Activated CD4-positive, alpha-beta T cell treated with anti-CD3 and anti-CD28 coated beads, Interleukin-2, amount 50 U/mL, for 1 hour (primary cell): ENCODE measurements at places on chromosomes 12 and 14.

DNA sequence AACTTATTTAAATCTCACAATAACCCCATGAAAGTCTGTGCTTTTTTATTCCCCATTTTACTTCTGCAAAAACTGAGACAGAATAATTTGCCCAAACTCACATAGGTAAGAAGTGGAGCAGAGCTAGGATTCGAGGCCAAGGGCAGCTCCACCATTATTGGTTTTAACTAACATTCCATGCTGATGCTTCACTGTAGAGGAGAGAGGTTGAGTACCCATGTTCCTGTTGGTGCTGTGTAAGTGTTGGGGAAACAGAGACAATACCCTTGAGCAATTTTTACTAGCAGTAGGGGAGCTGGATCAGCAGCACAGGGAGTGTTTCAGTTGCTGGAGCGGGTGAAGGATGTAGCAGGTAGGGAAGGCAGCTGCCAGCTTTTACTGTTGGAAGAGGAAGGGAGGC lies 21.1 kb downstream of the RASSF8 start:
- no peak for DNase-seq

DNA sequence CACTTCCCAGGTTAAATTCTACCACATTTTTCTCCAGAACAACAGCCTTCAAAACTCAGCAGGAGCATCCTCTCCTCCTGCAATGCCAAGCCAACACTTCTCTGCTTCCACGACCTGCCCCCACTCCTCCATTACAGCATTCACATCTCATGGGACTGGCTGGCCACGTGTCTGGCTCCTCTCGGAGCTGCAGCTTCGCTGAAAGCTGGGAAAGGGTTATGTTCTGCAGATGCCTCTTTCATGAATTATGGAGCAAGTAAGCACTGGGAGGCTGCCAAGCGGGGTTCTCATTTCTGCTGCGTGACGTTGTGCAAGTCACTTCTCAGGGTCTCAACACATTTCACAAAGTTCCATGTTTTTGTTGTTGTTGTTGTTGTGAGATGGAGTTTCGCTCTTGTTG lies 142.2 kb upstream of the RFLNA start:
- no peak for DNase-seq

GRCh38 chr14:99688629-99689028 lies 4.5 kb downstream of the CYP46A1 start:
- DNase-seq = no peak

- DNase-seq = peak; percentile 1
Observed at GRCh38 chr12:31362759-31363415, 36.9 kb upstream of the SINHCAF start.

- no peak for DNase-seq
Observed at GRCh38 chr12:117231750-117232149, 41.5 kb upstream of the FBXO21 start.

DNA sequence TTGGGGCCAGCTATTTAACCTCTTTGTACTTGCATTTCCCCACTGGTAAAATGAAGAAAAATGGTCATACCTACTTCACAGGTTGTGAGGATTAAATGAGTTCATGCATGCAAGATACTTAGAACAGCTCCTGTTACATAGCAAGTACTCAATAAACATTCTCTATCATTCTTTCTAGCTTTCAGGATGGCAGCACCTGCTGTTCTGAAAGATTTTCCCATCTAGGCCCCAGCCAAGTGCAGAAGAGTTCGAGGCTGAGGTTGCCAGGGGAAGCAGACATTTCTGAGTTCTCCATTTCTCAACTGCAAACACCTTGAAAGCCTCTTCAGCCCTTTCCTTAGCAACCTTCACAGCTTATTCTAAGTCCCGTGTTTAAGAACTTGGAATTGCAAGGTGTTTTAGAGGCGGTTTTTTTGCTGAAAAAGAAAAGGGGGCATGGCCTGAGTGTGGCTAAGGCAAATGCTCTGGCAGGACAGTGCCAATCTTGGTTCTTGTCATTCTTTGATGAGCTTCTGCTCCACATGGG lies 73.0 kb upstream of the PRMT8 start:
- DNase-seq = no peak

GRCh38 chr12:52432559-52433207 lies 1.5 kb downstream of the KRT75 start:
- no peak for DNase-seq

DNA sequence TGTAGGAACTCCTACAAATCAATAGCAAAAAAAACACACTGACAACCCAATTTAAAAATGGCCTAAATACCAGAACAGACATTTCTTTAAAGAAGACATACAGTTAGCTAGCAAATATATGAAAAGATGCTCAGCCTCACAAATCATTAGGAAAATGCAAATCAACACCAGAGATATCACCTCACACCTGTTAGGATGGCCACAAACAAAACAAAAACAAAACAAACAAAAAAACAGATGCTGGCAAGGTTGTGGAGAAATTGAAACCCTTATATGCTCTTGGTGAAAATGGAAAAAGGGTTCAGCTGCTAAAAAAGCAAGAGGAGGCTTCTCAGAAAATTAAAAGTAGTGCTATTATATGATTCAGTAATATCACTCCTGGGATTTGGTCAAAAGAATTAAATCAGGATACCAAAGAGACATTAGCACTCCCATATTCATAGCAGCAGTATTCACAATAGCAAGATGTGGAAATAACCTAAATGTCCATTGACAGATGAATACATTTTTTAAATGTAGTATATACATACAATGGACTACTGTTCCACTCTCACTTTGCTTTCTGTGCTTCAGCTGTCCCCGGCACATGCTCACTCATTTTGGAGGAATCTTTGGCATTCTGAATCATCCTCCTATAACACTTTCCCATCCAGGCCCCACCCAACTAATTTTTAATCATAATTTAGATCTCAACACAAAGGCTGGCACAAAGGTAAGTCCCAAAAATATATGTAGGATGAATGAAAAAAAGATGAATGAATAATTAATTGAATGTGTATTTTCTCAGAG lies 99.1 kb downstream of the SYT1 start:
- DNase-seq = no peak

GRCh38 chr12:104360157-104360556 lies 56.6 kb downstream of the EID3 start:
- DNase-seq = no peak

- DNase-seq = no peak
Observed at GRCh38 chr14:72738161-72738611, 155.7 kb downstream of the DPF3 start.

GRCh38 chr12:39467432-39467870 lies 24.5 kb upstream of the KIF21A start:
- no peak for DNase-seq

DNA sequence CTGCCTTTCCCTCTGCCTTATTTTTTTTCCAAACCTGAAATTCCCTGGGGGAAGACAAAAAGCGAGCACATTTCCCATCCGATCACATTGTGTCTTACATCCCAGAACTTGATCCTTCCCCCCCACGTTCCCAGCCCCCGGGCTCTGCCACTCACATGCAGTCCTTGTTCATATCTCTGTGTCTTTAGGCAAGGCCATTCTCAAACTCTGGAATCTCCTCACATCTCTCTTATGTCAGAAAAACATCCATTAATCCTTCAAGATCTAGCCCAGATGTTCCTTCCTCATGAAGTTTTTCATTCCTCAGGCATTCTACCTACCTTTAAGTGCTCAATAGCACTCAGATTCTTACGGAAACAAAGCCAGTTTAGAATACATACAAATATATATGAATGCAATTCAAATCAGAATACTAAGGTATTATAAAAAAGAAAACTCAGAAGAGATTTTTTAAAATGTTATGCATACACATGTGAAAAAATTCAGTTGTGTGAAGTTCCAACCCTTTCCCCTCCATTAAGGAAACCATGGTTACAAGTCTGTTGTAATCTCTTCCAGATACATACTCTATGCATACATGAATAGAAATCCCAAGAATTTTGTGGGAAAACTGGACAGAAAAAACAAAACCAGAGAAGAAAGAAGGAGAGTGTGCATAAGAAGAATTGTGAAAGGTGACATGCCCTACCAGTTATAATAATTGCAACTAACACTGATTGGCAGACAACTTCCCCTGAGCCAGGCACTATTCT lies 120.3 kb downstream of the SLC38A1 start:
- no peak for DNase-seq

DNA sequence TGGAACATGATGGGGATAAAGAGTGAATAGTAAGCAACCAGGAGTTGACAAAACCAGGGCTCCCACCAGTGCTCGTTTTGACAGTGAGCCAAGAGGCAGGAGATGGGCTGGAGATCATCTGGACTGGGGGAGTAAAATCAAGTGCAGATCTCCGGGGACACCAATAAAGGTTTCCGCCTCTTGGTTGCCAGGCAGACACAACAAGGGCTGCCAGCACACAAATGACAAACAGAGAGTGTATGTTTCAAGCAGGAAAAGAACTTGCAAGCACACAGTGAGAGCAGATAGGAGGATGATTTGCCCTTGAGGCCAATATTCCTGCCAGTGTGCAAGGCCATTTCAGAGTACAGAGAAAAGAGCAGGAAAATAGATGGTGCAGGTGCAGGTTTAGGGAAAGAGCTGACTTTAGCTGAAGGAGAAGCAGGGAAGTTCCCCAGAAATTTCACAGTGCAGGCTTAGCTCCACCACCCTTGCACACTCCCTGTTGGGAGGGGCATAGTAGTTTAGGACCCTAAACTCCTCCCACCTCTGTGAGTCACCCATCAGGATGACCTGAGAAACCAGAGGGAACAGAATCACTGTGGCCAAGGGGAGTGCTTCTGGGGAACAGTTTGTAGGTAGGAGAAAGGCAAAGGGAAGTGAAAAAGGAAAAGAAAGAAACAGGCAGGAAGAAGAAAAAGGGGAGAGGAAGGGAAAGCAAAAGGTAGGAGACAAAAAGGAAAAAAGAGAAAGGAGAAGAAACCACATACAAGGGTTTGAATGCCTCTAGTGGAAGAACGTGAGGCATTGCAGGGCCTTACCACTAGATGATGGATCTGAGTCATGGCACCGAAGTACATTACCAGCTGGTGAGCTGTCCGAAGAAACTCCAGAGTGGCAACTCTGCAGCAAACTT lies 404.4 kb downstream of the SLC6A15 start:
- no peak for DNase-seq

GRCh38 chr14:35632676-35633075 lies 98.7 kb downstream of the INSM2 start:
- DNase-seq = no peak

- DNase-seq = no peak
Observed at GRCh38 chr12:49961993-49962764, 507 bp downstream of the AQP5 start.
